ENCODE measurements at places on chromosomes 16 and 17.

DNA sequence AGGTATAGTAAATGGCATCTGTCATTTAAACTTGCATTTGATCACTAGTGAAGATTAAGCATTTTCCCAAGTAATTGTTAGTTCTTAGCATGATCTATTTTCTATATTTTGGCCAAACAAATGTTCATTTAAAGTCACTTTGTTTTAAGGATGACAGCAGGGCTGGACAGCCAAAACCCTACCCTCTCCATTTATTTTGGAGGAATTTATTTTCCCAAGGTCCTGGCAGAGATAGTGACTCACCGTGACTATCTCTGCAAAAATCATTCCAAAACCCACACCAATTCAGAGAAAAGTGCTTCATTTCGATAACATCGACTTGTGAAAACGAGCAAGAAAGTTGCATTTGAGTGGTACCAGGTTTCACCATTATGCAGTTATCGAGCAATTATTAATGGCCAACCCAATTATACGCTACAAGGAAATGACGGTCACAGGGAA, 665 bp upstream of the AKAP1 start:
- no peak for DNase-seq

DNA sequence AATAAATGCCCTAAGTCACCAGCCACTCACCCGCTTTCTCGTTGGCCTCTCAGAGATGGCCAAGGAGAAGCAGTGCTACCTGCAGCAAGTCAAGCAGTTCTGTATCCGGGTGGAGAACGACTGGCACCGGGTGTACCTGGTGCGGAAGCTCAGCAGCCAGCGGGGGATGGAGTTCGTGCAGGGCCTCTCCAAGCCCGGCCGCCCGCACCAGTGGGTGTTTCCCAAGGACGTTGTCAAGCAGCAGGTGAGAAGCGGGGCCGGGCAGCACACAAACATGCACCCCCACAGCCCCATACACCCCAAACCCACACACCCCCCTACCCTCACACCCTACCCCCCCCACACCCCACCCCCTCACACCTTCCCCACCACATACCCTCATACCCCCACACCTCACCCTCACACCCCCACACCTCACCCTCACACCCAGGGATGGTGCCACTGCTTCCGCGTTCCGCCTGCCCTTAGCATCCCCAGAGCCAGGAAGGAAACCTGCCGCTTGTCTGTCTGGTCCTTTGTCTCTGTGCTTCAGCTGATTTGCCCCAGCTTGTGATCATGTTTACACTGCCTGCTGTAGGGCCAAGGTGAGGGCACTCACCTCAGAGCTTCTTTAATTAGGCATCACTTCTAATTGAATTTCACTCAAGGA, 41.9 kb upstream of the ENDOV start:
- DNase-seq = no peak

DNA sequence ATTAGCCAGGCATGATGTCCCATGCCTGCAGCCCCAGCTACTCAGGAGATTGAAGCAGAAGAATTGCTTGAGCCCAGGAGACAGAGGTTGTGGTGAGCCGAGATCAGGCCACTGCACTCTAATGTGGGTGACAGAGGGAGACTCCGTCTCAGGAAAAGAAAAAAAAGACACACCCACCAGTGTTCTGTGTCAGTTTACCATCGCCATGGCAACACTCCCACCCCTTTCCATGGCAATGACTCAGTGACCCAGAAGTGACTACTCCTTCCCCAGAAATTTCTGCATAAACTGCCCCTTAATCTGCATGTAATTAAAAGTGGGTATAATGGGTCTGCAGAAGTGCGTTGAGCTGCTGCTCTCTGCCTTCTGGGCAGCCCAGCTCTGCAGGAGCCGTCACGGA, 4.0 kb upstream of the ZC3H18 start:
- DNase-seq = no peak

DNA sequence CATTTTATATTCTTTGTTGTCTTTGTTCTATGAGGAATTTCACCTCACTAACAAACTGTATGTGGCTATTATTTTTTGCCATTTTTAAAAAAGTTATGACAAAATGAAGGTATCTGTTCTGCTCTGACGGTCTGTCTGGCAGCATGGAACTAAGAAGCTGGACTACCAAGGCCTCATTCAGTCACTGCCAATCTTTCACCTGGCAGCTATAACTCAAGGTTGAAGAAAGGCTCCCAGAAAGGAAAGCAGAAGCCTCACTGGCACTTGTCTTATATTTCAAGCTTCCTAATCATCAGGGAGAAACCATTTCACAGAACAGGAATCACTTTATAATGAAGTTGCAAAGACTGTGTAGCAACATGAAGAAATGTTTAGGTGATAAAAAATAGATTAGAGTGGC, 18.7 kb upstream of the SLC6A4 start:
- no peak for DNase-seq

- no peak for DNase-seq
These were observed 975 bp downstream of the CHD9 start for GRCh38 chr16:53055541-53056391.

DNA sequence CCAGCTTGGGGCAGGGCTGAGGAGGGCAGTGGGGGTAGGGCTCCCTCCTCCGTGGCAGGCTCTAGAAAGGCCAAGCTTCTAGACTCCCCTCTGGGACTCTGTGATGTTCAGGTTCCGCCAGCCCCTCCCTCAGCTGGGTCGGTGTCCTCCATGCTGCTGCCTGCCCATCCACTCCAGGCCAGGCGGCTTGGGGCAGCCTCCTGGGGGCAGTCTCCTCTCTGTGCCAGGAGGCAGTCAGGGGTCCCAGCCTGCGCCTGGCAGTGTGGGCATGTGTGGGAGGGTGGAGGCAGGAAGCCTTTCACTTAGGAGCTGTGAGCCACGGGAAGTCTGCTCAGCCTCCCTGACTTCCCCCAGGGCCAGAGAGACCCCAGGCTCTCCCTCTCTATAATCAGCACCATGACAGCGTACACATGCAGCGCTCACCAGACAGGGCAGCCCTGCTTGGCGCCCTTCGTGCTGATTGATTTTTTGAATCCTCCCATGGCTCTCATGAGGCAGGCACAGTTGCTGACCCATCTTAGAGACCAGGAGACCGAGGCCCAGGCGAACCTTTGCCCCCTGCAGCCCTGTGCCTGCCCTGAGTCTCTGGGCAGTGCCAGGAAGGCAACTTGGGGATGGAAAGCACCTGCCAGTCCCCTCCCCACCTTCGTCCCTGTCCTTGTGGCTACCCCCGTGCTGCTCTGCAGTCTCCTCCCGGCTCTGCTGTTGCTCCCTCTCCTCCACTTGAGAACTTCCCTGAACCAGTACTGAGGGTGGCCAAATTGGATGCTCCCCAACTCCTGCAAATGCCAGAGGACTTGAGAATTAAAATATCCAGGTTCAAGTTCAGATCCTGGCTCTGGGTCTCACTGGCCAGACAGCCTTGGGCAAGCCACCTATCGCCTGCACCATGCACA, 234.7 kb upstream of the GSE1 start:
- no peak for DNase-seq

- no peak for DNase-seq
These were observed 2.1 kb downstream of the SOX9 start for GRCh38 chr17:72122765-72123529.

DNA sequence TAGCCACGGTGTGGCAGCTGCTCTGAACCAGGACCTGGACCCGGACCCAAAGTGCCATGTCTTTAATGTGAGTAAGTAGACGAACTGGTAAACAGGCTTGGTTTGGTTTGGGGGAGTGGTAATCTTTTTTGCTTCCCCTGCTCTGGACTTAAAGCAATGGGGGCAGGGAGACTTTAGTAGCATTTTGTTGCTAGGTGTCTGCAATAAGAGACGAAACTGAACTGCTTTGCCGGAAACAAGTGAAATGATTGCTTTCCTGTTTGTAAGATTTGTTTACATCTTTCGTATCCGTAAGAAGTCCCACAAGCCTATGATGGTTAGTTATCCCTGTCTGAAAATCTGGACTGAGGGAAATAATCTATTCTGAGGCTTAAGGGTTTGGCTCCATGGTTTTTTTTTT, 21.5 kb downstream of the PRCD start:
- no peak for DNase-seq

DNA sequence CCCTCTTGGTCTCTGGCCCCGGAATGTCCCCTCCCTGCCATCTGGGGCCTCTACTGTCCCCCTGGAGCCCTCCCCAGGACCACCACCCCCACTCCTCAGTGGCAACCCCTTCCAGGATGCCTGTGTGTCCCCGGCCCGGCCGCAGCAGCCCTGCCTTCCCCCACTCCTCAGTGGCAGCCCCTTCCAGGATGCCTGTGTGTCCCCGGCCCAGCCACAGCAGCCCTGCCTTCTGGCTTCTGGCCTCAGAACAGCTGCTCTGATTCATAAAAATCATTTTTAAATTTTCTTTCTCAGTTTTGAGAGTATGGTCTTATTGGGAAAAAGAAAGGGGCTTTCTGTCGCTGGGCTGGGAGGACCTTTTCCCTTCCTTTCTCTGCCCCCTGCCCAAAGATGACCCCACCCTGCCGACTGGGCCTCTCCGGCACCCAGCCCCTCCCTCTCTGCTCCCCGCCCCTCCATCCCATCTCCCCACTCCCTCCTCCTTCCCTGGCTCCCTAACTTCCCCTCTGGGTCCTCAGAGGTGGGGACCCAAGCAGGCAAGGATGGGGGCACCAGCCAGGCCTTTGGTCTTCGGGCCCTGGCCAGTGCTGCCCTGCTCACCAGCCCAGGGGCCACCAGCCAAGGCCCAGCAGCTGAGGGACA, 40.5 kb downstream of the BAHCC1 start:
- DNase-seq = no peak

DNA sequence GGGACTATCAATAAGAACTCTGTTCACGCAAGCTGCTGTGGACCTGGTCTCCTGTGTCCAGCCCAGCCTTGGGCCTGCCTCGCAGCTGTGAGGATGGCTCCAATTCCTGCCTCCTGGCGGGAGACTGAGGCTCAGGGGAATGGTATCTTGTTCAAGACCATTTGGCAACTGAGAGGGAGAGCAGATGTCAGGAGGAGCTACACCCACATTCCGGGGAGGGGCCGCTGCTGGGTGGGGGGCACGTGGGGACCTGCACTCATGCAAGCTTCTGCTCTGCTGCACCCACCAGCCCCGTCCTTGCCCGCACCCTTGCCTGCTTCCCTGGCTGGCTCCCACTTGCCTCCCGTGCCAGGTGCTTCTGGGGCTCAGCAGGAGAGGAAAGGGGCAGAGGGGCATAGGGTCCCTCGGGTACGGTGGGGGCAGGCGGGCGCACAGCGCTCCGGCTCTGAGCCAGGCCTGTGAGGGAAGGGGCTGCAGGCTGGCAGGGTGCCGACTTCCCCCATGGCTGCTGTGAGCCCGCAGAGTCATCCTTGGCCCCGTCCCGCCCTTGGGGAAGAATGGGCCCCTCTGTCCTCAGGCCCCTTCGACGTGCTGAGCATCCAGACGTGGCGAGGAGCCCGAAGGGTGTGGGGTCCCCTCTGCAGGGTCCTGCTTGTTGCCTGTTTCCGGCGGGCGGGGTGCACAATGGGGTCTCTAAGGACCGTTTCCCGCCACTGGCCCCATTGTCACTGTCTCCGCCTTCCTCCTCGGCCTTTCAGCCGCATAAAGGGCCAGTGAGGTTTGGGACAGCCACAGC, 2.7 kb downstream of the METRN start:
- DNase-seq = no peak

DNA sequence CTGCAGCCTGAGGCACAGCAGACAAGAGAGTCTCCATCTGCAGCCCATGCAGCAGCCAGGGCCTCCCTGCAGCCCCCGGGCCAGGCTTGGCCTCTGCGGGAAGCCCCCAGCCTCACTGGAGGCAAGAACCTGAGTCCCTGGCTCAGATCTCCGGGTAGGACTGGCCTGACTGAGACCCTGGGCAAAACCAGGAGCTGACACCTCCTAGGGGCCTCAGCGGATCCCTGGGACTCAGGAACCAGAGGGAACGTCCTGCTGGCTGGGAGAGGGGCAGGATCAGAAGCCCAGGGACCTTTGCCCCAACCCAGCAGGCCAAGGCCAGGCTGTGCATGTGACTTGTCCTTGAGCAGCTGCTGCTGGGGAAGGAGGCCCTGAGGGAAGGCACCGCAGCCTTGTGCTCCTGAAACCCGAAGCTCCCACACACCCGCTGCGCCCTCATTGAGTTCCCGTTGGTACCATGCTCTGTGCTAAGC, 1.7 kb upstream of the PRSS21 start:
- DNase-seq = no peak

All from D721Med (cell line).